RPMI7951 (cell line): ENCODE measurements at places on chromosomes 3 and 15. TPM values are rescaled to one million over a fixed set of nuclear protein-coding genes. Genes with fewer than 3 reads are reported as not detected.

DNA sequence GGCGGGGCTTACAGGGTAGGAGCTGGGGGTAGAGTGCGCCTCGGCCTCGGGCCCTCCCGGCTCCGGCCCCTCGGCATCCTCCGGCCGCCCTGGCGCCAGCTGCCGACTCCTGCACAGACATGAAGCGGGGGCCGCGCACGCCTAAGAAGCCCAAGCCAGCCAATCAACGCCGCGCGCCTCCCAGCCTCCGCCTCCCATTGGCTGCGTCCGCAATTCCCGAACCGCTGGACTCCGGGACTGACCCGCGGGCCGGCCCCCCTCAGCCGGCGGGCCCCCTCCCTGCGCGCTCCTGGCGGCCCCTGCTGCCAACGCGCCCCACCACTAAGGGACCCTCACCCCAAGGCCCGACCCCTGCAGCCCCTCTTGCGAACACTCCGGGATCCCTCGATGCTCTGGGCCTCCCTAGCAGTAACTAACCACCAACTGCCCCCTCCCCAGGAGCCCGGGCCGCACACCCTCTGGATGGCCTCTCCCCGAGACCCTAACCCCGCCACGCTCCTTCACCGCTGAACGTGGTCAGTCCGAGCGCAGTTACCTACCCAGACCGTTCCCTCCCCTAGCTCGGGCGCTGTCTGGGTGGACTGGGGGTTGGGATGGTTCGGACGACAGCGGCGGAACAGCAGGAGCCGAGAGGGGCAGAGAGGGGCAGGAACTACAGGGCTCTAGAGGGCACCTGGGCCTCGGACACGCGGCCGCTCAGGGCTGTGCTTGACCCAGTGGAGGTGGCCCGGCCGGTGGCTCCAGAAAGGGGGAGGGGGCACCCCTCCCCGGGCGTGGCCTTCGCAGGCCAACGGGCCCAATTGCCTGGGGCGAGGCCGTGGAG is 5.0 kb downstream of the GATA2 start:
- DNase-seq: peak; percentile 91

DNA sequence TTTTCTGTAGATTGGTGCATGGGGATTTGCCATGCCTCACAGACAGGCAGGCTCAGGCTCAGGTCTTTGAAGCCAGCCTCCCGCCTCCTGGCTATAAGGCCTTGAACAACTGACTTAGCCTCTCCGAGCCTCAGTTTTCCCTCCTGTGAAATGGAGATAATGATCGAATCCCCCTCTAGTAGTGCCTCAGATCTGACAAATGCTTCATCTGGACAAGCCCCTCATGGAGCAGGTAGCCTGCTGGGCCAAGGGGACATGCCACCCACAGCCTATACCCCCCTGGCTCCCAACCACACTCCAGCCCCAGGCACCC is 68.1 kb upstream of the LCTL start:
- DNase-seq: no peak

Gene SCN11A
- total RNA-seq: not detected in 2 replicates

Gene LSAMP
- 0.12 and 0.59 TPM in 2 replicates for total RNA-seq
